ENCODE measurements at places on chromosomes 12 and 14. TPM values are rescaled to one million over a fixed set of nuclear protein-coding genes. Genes with fewer than 3 reads are reported as not detected.

DNA sequence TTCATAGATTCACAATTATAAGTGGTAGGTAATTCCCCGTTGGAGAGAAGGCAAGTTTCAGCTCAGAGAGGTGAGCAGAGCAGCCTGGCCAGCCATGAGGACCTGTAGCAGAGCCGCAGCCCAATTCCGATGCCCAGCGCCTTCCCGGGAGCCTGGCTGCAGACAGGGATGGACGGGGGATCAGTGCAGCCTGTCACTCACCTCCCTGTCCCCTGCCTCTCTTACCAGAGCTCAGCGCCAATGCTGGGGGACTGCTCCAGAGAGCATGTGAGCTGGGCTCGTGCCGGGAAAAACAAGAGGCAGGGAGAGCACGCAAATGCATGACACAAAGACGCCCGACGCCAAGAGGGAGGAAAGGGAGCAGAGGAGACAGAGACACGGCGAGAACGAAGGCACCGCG lies 231.9 kb downstream of the BCL11B start:
- ATAC-seq = no peak

TCHP gene
- total RNA-seq = 29.4 TPM

DNA sequence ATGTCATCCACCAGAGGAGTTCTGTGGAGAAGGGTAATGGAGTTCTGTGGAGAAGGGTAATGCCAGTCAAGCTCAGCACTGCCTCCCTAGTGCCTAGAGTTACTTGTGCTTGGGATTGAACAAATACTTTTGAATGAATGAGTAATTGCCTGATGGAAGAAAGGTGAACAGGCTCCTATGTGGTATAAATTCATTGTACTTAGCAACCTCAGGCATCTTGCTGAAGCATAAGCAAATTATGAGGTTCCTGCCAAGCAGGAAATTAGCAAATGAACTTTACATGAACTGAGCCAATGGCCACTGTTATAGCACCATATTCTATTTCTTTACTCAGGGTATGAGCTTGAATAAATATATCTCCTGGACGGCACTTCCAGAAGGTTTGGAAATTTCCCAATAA lies 1047.2 kb downstream of the SLC6A15 start:
- no peak for ATAC-seq

BAG5 gene
- 41.3 TPM for total RNA-seq

LMNTD1 gene
- total RNA-seq = 1.2 TPM

DNA sequence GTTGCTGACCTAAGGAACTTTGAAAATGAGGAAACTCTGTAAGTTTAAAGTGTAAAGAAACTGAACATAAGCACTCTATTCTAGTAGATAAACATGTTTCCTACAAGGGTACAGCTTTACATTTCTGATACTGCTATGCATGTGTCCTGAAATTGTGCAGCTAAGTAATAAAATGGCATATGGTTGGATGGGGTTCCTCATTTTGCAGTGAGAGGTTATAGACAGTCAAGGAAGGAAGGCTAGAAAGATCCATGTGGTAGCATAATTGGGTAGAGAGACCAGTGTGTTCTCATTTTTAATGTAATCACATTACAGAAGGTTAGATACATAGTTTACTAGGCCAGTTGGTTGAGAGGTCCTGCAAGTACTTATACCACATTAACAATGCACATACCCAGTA lies 477.0 kb downstream of the TMEM121 start:
- no peak for ATAC-seq
